ENCODE measurements at places on chromosomes 11 and 22.
A peak's percentile ranks its signal among the peaks of the same experiment; 100 is the strongest.

- DNase-seq = peak; percentile 24
Observed at GRCh38 chr22:46070215-46070802, 80.0 kb upstream of the PPARA start.

DNA sequence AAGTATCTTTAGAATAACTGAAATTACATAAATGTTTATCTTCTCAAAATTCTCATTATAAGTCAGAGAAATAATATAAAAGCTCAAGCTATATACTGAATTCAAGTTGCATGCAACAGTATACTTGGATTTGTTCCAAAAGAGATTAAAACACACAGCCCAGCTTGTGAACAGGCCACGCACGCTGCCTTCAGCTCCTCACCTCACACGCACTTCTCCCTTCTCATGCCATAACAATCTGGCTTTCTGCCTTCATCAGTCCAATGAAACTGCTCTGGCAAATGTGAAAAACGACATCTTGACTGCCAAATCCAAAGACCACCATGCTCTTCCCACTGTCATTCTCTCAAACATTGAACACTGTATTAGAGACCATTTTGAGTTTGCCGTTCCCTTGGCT, 22.1 kb downstream of the ATP6V1E1 start:
- peak; percentile 60 for DNase-seq

DNA sequence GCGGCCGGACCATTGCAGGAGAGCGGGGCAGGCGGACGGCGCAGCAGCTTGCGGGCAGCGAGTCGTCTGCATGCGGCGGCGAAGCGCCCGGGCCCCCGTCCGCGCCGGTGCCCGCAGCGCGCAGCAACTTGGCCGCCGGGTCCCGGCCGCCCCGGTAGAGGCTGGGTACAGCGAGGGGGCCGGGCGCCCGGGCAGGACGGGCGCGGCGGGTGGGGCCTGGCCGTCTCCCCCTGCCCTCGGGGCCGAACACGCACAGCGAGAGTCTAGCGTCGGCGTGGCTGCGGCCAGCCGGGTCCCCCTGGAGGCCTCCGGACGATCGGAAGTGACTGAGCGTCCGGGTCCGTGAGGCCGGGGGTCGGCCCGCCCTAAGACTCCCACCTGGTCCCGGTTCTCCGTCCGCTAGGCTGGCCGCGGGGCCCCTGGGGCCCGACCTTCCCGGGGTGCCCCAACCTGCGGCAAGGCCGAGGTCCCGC, 775 bp upstream of the TRABD start:
- no peak for DNase-seq

- DNase-seq = no peak
Observed at GRCh38 chr11:122393209-122393860, 262.2 kb upstream of the UBASH3B start.

GRCh38 chr11:49208006-49208721, at the start of gene FOLH1:
TSS of gene FOLH1 (minus strand) at chr11:49208602. CDS start at chr11:49208409, 193 bp downstream.
- peak; percentile 6 for DNase-seq

DNA sequence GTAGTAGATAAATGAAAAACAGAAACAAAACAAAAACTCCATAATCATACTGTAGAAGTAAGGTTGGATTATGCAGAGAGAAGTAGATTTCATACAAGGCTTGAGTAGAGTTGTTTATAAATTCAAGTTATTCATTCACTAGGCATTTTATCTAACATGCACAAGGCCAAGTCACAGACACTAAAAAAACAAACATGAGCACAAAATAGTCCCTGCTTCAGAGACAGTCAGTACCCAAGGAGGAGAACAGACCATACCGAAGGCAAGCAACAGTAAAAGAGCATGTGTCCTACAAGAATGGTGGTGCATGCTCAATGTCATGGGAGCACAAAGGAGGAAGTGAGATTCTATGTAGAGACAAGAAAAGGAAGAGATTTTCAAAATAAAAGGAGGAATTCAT, 796.5 kb upstream of the LRRC4C start:
- DNase-seq = no peak

DNA sequence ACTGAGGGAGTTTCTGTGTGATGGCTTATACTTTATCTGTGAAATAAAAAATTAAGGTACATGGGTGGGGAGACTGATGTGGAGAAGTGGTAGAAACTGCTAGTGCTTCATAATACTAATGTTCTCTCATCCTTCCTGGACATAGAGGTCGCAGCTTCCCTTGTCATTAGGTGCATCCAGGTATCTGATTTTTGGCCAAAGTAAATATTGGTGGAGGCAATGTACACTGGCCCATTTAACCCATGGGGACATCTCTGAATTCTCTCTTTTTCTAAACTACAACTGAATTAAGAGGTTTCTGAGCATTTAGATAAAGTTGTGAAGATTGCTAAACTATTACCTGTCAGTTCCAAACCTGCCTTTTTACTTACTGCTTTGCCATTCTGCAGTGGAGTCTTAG, 140.9 kb upstream of the CHORDC1 start:
- no peak for DNase-seq

DNA sequence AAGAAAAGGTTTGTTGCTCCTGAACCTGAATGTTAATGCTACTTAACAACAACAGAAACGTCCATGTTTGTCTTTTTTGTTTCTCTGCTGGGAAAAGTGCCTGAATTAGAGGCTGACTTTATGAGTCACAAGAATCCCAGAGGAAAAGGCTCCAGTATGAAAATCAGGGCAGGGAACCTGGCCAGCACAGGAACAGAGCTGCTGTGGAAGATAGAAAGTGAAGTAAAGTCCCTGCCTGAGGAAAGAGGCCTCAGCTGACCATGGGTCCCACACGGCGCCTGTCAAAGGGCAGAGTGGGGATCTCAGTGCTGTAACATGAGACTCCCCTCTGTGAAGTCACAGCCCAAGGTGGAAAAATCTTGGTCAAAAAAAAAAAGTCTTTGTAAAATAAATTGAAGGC, 632.3 kb upstream of the CCDC90B start:
- DNase-seq = no peak

- no peak for DNase-seq
Observed at GRCh38 chr11:31218847-31219246, 150.7 kb downstream of the DCDC1 start.

GRCh38 chr22:37627545-37627944, 11.9 kb upstream of the SH3BP1 start:
- DNase-seq = no peak

GRCh38 chr11:14643697-14644225, at the start of gene PDE3B:
TSS of gene PDE3B (plus strand) at chr11:14643804. CDS start at chr11:14644076, 272 bp downstream.
- DNase-seq = peak; percentile 87

DNA sequence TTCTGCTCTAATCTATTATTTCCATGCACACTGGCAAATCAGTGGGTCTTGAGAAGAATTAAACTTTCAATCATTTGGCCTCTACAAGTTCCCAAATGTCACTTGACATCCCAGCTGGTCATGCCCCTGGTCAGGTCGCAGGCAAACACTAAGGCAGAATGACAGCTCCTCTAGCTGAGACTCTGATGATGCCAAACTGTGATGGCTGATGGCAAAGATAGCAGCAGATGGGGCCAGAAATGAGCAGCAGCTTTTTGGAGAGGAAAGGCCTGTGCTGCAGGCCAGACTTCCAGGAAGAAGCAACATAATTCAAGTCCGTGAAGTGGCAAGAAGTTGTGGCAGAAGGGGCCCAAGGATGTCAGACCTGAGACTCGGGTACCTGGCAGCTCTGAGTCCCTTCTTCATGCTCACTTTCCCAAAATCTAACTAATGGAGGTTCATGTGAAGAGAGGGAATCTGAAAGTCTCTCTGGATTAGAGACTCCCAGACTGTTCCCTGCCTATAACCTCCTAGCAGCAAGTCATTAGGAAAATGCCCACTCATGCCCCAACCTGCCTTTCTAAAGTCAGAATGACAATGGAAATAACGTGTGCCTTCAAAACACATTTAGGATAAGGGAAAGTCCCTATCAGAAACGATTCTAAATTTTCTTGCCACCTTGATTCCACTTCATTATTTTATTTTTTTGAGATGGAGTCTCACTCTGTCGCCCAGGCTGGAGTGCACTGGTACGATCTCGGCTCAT, 9.4 kb upstream of the PMM1 start:
- no peak for DNase-seq
